ENCODE measurements at places on chromosomes 6 and 20.

GRCh38 chr6:70221025-70221714, 81.7 kb downstream of the COL9A1 start:
- no peak for DNase-seq

DNA sequence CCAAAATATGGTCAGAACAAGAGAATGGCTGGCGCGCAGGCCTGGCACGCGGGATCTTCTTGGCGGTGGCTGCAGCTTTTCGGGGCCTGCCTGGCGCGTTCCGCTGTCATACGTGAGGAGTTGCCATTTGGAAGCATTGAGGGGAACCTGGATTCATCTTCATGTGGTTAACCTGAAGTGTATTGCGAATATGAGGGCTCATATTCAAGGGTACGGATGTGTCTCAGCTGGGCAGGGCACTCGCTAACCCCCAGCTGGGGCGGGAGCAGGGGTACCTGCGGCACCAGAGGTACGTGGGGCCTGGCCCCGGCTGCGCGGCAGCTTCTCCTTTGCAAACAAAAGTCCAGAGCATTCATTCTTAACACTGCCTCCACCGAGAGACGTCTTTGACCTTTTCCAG, 605.6 kb downstream of the QKI start:
- DNase-seq = no peak

- no peak for DNase-seq
These were observed 7.9 kb downstream of the ZC3H12D start for GRCh38 chr6:149476789-149477455.

GRCh38 chr6:72703093-72703492, 81.2 kb downstream of the KCNQ5 start:
- DNase-seq = no peak

DNA sequence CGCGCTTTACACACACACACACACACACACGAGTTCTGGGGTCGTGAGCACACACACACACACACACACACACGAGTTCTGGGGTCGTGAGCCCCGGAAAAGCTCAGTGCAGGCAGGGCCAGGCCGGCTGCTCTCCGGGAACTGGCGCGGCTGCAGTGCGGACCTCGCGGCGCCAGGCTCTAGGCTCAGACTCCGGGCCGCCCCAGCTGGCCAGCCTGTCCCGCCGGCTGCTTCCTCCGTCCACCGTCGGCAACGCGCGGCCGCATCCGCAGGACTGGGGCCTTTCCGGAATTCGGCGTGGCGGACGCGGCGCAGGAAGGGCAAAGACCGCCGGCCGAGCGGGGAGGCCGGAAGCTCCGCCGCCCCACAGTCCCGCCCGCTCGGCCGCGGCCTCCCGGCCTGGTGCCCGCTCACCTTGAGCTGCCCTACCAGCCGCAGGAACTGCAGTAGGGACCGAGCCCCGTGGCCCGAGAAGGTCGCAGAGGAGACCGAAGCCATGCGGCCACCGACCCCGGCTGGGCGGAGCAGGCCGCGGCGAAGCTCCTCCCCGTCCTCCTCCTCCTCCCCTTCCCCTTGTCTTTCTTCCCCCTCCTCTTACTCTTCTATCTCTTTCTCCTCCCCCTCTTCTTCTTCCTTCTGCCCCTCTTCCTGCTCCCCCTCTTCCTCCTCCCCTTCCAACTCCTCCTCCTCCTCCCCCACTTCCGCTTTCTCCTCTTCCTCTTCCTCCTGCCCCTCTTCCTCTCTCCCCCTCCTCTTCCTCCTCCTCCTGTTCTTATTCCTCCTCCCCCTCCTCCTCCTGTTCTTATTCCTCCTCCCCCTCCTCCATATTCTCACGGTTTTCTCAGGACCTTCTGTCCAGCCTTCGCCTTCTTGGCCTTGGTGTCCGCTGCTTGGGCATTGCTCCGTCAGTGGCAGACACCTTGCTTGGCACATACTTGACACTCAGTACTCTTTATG, at the start of gene HDDC2:
HDDC2 (minus strand) TSS at position 533 of the 957 bp plus-strand sequence; CDS start at position 498, 35 bp downstream.
- no peak for DNase-seq

DNA sequence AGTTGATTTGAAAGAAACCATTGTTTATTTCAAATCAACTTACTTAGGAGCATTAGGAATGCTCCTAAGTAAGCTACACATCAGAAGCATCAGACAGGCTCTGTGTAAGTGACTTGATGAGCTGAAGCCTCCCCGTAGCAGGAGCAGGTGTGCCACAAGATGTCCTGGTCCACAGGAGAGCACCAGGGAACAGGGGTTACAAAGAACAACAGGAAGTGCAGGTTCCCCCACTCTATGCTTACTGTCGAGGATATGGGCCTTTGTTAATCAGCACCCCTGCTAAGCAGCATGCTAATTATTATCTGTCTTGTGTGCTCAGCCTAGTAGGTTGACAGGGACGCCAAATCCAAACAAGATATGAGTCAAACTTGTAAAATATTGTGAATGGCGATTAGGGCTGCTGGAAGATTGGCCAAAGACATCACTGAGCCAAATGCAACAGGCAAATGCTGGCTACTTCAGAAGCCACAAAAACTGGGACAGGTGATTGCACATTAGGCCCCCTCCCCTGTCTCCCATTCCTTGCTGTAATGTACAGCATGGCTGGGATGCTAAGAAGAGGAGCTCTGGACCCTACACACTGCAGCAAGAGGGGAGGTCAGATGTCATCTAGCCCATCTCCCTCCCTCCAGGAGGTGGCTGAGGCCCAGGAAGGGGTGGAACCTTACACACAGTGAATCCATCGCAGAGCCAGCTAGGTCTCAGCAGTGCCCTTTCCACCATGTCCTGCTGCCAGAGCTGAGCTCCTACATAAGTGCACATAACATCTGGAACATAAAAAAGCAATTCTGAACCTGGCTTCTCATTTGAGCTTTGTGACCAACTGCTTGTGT, 939 bp downstream of the TGM3 start:
- DNase-seq = no peak

DNA sequence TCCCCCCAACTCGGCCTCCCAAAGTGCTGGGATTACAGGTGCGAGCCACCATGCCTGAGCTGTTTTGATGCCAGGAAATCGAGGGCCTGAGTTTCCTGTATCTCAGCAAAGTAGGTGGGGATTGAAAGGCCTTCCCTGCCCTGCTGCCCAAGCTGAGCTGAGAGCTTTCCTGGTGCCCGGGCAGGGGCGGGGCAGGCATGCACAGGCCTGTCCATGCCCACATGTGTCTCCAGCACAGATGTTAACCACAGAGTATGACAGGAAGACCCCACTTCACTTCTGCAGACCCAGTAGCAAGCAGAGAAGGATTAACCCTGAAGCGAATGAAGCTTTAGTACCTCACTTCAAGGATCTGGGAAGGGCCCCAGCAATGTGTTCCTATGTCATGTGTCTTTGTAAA, 66.0 kb downstream of the GPR6 start:
- DNase-seq = no peak

DNA sequence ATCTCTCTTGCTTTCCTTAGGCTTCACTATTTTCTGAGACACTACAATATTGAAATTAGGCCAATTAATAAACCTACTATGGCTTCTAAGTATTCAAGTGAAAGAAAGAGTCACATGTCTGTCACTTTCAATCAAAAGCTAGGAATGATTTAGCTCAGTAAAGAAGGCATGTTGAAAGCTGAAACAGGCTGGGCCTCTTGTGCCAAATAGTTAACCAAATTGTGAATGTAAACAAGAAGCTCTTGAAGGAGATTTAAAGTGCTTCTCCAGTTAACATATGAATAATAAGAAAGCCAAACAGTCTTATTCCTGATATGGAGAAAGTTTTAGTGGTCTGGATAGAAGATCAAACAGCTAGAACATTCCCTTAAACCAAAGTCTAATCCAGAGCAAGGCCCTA, 236.3 kb downstream of the OTOR start:
- DNase-seq = no peak

GRCh38 chr20:58267389-58268215, 39.1 kb upstream of the ANKRD60 start:
- DNase-seq = no peak

GRCh38 chr6:108687921-108688320, 127.2 kb downstream of the FOXO3 start:
- no peak for DNase-seq

- DNase-seq = no peak
These were observed 82.5 kb downstream of the PRL start for GRCh38 chr6:22214314-22214713.

GRCh38 chr6:51396583-51396982, 577.9 kb downstream of the TFAP2B start:
- no peak for DNase-seq

DNA sequence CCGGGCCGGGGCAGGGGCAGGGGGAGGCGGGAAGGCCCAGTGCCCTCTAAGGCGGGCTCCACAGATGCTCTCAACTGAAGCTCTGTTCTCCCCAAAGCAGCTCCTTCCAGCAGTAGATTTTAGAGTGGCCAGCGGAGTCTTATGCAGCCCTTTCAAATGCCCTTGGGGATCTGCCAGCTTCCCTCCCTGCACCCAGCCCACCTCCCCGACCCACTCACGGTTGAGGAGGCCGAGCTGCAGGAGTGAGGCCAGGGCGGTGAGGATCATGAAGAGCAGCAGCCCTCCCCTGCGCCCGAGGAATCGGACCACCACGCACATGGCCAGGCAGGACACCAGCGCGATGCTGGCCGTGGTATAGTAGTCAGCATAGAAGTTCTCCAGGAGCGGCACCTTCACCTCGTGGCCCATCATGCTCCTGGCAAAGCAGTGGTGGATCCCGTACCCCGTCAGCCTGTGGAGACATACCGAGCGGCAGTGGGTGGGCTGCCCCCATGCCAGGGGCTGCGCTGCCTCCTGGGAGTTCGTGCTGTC, 28.0 kb downstream of the PSMG4 start:
- DNase-seq = no peak

GRCh38 chr6:113888956-113889630, 31.9 kb downstream of the MARCKS start:
- DNase-seq = no peak

- DNase-seq = no peak
These were observed 16.5 kb downstream of the ELOVL2 start for GRCh38 chr6:11027565-11028110.

GRCh38 chr6:2132416-2132815, 113.0 kb downstream of the GMDS start:
- DNase-seq = no peak

DNA sequence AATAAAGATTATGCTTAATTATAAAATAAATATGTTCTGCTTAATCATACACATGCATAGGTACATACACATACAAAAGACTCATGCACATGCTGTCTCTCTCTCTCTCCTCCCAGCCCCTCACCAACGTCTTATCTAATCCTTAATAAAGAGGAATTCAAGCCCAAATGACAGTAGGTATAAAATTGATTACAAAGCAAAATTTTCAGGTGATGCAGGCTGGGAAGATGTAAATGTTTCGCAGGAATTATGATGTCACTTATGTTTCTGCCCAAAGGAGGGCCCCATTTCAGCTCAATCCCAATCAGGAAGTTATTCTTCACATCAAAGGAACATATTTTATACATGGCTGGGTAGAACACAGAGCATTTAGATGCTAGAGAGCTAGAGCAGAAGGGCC, 284.6 kb upstream of the ID4 start:
- no peak for DNase-seq

DNA sequence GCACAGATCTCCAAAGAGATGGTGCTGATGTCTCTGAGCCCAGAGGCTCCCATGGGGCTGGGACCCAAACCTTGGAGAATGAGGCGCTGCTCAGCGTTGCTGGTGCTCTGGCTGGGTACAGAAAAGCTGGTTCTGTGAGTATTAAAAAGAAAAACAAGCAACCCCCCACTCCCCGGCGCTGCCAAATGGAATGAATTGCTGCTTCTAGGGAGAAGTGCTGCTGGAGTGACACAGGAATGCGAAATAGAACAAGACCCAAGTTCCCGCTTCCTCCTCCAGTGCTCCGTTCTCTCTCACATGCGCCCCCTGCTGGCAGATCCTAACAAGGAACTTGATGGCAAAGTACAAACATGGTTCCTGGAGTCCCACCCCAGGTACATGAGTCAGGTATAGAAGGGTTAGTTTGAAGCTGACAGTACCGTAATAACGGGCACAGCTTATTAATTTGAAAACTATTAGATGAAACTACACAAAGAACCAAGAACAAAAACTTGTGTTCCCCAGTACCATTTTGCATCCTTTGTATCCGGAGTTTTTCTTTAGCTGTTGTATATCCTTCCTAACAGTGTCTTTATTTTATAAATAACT, 2.1 kb upstream of the DDX27 start:
- DNase-seq = peak; percentile 75

DNA sequence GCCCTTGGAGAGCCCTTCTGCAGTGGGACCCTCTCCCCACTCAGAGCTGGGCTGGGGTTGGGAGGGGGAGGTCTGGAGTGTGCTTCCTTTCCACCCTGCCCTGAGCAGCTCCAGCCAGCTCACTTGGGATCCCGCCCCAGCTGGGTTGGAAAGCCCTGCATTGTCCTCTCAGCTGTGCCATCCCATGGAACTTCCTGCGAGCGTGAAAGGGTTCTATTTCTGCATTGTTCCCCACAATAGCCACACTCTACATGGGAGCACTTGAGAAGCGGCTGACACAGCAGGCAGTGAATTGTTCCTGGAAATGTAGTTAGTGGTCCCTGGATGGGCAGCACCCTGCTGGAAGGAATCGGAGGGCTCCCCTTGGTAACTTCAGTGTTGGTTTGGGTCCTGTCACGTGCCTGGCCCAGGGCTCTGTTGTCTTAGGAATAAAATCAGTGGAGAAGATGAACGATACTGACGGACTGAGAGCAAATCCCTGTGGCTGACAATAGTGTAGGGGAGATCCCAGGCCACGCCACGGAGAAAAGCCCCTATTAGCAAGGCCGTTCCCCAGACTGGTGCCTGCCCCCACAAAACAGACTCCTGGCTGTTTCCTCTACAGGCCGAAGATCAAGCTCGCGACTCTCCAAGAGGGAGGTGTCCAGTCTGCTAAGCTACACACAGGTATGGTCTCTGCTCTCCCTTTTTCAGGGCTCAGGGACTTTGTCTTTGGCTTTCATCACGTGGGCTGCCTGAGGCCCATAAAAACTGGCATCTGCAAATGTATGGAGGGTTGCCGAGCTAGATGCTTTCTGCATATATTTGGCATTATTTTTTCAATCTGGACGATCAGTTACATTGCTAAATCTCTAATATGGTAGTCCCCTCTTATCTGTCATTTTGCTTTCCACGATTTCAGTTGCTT, 18.8 kb downstream of the DNMT3B start:
- DNase-seq = no peak

DNA sequence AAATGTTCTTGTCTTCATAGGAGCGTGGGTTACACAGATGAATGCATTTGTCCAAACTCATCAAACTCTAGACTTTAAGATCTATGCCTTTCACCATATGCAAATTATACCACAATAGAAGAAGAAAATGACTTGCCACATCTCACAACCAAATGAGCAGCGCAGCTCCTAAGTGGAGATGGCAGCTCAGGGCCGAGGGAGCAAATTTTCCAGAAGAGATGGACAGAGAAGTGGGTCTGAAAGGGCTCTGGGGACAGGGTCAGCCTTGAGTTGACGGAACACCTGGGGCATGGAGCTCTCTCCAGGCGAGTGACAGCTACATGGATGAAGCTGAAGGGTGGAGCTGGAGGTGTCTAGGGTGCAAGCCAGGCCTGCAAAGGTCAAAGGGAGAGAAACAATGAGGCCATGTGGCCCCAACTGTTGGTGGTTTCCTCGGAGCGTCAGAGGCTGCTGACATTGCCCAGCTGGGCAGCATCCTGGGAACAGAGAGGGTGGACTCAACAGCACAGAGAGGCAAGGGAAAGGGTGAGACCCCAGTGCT, 228.3 kb downstream of the NRN1 start:
- DNase-seq = no peak

- DNase-seq = no peak
These were observed 16.3 kb upstream of the FAM8A1 start for GRCh38 chr6:17583811-17584210.

Data from NCI-H1048 (cell line).